ENCODE measurements at places on chromosomes 5 and 9.
A peak's percentile ranks its signal among the peaks of the same experiment; 100 is the strongest.

- peak; percentile 67 for DNase-seq
Observed at GRCh38 chr5:149932445-149933350, 11.9 kb downstream of the PDE6A start.

GRCh38 chr9:33244137-33244784, 4.3 kb downstream of the SPINK4 start:
- DNase-seq = no peak

- no peak for DNase-seq
Observed at GRCh38 chr5:153525536-153525935, 35.1 kb downstream of the GRIA1 start.

GRCh38 chr9:114405294-114406034, 17.7 kb upstream of the AKNA start:
- DNase-seq = peak; percentile 50

DNA sequence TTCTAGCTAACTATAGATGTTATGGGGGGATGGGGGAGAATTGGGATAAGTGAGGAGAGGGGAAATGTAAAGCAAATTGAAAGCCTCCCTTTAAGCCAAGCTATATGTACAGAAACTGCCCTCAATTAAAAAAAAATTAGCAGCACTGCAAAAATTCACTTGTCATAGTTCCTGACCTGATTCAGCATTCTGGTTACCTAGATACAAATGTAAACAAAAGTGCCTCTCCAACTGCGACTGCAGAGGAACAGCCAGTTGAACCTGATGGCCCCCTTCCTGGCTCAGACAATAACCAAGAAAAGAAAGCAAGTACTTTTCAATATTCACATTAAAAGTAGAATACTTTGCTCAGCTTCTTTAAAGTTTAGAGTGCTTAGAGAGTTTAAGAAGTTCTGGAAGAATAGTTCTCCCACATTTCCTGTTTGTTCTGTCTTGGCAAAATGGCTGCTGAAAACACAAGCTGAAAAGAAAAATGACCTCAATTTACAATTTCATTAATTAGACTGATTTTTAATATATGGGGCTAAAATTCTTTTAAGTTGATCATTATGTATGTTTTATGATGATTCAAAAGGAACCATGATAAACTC, 1.5 kb downstream of the FAM81B start:
- no peak for DNase-seq

DNA sequence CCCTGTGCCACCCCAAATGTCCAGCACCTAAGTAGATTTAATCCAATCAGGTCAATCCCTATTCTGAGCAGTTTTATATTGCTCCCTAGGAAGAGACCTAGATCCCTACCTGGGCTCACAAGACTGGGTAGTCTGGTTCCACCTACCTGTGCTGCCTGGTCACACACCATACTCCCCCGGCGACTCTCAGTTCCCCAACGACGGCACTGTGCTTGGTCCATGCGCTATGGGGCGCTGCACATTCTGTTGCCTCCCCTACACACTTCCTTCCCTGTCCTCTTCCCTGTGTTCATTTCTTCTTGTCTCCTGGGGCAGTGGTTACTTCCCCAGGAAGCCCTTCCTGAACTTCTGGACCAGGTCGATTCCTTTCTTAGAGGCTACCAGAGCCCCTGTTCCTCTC, 109.9 kb upstream of the IL12B start:
- no peak for DNase-seq

GRCh38 chr9:106177216-106177615, 482.9 kb downstream of the TMEM38B start:
- no peak for DNase-seq

- DNase-seq = no peak
Observed at GRCh38 chr9:127875306-127875966, 2.0 kb downstream of the AK1 start.

GRCh38 chr5:56535347-56535746, 280.0 kb upstream of the MAP3K1 start:
- DNase-seq = no peak

GRCh38 chr5:114634967-114635901, 273.4 kb downstream of the KCNN2 start:
- DNase-seq = no peak

DNA sequence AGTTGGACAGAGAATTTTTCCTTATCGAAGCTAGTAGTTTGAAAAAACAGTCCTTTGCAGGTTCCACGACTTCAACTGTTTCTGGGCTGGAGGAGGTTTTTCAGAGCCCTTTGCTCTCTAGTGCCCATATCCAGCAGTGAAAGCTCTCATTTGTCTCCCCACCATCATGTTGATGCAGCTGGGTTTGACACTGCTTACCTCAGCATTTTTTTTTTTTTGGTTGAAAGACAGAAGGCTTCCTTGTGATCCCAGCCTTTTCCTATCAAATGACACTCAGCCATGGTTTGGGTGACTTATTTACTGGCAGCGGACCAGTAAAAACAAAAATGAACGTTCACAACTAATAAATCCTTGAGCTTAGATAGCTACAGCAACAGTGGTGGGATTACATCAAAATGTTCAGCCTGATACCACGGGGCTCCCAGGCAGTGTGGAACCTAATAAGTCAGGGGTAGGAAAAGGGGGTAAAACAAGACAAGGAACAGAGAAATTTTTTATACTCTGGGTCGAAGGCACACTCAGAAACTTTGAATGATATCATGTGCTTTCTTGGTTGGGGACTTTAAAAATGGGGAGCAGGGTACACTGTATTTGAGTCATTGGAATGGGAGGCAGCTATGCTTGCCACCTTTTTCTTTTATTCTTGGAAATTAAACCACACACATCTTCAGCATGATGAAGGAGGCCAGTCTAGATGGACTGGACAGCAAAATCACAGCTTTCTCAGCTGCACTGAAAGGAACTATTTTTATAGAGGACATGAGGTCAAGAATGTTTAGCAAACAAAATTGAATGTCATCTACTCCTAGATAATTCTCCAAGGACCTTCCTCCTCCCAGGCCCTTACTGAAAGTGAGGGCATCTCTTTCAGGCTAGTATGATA, 308.9 kb upstream of the MPDZ start:
- DNase-seq = no peak

- DNase-seq = no peak
Observed at GRCh38 chr9:113290052-113290607, 13.0 kb downstream of the RNF183 start.

- DNase-seq = no peak
Observed at GRCh38 chr5:172722327-172722815, 48.6 kb downstream of the DUSP1 start.

DNA sequence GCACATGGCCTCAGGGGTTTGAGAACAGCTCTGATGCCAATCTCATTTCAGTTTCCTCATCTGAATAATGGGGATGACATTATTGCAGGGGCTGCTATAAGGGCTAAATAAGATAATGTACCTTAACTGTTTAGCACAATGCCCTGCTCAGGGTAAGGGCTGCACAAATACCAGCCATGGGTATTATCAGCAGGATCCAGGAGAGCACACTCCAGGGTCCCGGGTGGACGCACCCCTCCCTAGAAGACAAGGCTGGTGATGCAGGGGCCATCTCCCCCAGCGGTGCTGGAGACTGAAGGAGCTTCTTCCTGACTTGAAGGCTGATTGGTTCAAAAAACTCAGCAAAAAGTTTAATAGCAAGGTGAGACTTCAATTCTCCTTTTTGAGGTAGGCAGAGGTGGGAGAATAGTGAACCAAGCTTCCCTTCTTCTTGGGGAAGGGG, 2.7 kb upstream of the CXXC5 start:
- DNase-seq = no peak

GRCh38 chr5:126468091-126468490, 44.9 kb downstream of the GRAMD2B start:
- no peak for DNase-seq

GRCh38 chr5:172200476-172200875, 6.5 kb downstream of the EFCAB9 start:
- DNase-seq = no peak

- no peak for DNase-seq
Observed at GRCh38 chr5:59241119-59241518, 652.4 kb downstream of the PDE4D start.

GRCh38 chr5:1193591-1193985, 7.8 kb upstream of the SLC6A19 start:
- DNase-seq = no peak

- no peak for DNase-seq
Observed at GRCh38 chr9:117825609-117826347, 121.6 kb downstream of the TLR4 start.

DNA sequence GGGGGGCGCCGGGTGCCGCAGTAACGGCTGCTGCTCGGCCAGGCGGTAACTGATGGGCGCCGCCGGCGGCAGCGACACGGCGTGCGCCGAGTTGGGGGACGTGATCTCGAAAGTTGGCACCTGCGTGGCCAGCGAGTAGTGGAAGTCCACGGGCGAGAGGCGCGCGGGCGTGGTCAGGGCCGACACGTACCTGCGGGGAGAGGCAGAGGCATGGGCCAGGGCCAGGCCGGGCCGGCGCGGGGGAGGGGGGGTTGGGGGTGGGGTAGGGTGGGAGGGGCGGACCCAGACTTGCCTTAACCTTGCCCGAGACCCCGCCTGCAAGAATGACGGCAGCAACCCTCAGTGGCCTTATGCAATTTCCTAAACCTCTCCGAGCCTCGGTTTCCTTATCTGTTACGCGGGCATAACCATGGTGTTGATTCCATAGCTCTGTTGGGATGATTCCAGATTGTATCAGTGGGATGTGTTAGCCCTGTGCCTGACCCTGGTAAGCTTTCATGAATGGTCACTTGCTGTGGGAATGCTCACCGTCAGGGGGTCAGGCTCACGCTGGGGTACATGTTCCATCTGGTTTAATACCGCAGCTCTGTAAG, 53.0 kb downstream of the PSD2 start:
- DNase-seq = no peak

- no peak for DNase-seq
Observed at GRCh38 chr9:137116728-137117127, 2.2 kb upstream of the DPP7 start.

DNA sequence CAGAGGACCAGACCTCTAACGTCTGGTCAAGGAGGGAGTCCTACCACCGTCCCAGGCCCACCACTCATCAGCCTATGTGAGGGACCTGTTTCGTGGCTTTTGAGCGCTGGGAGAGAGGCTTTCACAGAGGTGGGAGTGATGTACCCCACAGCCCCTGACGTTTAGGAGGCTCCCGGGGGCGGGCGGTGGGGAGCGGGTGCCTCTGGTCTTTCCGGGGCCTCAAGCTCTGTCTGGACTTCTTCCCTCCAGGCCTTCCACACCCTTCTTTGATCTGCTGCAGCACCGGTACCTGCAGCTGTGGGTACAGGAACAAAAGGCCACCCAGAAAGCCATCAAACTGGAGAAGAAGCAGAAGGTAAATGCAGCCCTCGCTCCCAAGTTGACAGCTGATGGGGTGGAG, 45.1 kb upstream of the BARHL1 start:
- DNase-seq = no peak

DNA sequence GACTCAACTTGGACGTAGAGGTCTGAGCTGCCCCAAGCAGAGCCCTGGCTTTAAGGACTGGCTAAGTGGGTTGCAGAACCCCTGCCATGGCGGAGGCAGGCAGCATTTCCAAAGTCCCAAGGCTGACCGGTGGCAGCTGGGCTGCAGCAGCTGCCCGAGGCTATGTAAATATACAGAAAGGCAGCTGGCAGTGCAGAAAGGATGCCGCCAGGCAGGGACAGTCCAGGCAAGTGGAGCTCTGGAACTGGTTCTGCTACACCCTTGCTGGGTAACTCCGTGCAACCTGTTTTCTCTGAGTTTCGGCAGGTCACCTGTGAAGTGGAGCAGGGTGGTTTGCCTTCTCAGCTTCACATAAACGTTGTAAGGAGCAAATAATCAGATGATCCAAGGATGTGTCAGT, 46.0 kb downstream of the SHB start:
- peak; percentile 19 for DNase-seq

- DNase-seq = no peak
Observed at GRCh38 chr9:121836366-121836885, 185.0 kb downstream of the DAB2IP start.

GRCh38 chr9:79237861-79238260, 333.9 kb upstream of the TLE4 start:
- no peak for DNase-seq

DNA sequence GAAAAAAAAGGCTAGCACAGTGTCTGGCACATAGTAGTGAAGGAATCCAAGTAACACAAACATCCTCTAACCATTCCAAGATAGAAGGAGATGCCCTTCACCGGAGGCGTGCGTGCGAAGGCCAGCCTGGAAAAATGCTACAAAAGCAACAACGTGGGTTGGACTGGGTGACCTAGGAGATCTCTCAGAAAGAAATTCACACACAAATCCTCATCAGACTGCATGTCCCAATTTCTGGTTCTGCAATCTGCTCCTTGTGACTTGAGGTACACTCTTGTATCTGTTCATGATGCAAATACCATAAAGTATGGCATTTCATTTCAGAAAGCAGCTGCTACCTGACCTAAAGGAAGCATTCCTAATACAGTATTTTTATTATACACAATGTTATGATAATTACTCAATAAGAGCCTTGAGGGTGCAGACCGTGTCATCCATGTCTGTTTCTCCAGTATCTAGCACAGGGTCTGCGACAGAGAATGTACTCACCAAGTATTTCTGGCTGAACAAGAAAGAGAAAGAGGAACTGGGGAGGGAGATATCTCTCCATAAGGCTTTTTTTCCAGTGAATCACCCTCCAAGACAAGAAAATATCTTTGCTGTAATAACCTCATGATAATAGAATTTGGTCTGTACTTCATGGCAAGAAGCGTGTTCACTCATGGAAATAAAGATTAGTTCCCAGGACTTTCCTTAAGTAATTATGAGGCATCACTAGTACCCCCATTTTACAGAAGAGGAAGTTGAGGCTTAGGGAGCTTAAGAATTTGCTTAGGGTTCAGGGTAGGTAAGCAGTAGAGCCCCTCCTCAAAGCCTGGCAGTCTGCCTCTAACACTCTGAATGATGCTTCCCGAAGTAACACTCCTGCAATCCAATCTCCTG, 138.3 kb downstream of the CDK5RAP2 start:
- DNase-seq = no peak

- no peak for DNase-seq
Observed at GRCh38 chr5:82942083-82942881, 134.9 kb downstream of the TMEM167A start.

- DNase-seq = no peak
Observed at GRCh38 chr9:93860694-93861658, 94.2 kb downstream of the BARX1 start.

DNA sequence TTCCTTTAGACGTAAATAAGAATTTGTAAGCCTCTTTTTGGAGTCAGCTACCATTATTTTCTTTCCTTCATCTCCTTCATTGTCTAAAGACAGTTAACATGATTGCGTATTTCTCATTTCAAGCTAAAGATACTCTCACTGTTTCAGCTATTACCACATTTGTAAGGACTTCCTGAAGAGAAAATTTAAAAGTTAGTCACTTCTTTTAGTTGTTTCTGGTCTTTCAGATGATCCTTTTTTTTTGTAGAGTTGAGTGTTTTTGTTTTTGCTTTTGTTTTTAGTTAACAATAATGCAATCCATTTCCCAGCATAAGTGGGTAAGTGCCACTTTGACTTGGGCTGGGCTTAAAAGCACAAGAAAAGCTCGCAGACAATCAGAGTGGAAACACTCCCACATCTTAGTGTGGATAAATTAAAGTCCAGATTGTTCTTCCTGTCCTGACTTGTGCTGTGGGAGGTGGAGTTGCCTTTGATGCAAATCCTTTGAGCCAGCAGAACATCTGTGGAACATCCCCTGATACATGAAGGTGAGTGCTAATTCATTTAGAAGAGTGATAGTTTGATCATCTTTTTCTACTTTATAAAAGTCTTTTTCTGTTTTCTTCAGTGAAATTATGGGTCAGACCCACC, 2.0 kb downstream of the IL31RA start:
- no peak for DNase-seq

All from SHP77 treated with DMSO at 0.1 percent for 48 hours (cell line).